Left renal pelvis (tissue), 4 donors: ENCODE measurements at places on chromosomes 11 and 22.

DNA sequence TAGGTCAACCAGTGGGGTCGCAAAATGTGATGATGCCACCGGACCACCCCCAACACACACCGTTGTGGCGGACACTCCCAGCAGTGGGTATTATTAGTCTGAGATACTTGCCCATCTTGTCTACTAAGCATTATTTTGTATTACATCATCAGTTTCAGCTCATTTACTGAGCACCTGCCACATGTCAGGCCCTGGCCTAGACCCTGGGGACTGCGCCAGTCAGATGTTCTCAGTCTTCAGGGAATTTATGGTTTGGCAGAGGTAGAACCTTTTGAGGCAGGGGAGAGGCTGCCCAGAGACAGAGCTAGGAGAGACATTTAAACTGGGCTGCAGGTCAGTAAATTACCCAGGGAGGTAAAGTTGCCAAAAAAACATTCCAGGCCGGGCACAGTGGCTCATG lies 43.1 kb upstream of the GCAT start:
- DNase-seq = no peak

GRCh38 chr11:130874396-130874795 lies 41.9 kb downstream of the SNX19 start:
- DNase-seq = no peak

DNA sequence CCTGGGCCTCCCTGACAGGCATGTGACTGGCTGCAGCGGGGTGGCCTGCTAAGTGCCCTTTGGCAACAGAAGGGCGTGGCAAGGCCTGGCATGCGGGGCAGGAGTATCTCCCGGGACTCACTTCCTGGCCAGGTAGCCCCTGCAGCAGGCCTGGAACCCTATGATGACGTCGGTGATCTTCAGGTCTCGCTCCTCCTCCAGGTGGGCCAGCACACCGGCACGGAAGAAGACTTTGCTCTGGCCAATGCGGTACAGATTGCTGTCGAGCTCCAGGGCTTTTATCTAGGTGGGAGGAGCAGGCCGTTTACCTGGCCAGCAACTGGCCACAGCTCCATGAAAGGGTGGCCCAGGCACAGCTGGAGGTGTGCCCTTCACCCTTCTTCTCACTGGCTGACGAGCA lies 50.9 kb downstream of the APOL1 start:
- no peak for DNase-seq

DNA sequence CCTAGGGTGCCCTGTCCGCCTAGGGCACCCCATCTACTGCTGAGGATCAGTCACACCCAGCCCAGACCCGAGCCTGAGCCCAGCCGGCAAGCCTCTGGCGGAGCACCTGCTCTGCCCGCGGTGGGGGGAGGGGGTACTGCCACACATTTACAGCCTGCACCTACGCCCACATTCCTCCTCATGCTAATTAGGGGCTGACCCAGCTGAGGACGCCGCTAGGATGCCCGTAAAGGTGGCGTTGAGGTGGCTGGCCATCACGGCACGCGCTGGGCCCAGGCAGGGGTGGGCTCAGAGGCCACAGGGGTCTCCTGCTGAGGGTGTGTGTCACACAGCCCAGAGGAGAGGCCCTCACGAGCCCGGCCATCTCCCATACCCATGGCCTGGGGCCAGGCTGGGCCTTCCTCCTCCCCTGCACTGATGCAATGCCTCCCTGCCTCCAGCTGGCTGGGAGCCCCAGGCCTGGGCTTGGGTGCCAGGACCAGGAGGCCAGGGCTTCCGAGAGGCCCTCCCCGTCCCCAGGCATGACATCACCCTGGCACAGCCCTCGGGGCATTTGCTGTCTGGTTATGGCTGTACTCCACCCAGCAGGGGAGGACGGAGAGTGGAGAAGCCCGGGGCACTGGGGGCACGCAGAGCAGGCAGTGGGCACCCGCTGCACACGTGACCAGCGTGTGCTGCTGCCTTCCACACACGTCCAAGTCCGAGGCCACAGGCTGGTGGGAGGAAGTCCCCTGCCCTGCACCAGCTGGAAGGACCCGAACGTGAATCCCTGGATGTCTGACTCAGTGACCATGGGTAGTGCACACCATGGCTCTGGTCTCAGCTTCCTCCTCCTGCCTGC lies 12.7 kb downstream of the DUSP8 start:
- no peak for DNase-seq

DNA sequence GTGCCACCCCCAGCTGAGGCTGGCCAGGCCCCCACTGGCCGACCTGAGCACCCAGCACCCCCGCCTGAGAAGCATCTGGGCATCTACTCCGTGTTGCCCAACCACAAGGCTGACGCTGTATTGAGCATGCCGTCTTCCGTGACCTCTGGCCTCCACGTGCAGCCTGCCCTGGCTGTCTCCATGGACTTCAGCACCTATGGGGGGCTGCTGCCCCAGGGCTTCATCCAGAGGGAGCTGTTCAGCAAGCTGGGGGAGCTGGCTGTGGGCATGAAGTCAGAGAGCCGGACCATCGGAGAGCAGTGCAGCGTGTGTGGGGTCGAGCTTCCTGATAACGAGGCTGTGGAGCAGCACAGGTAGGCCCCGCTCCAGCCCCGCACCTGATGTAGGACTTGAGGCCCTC lies 4.7 kb downstream of the ZBTB16 start:
- DNase-seq = no peak

GRCh38 chr11:10197091-10197490 lies 96.9 kb downstream of the SBF2 start:
- no peak for DNase-seq

- DNase-seq = no peak
Measured at GRCh38 chr11:61960532-61960931, 6.9 kb downstream of the FTH1 start.

- DNase-seq = no peak
Measured at GRCh38 chr22:25057013-25057881, 104.7 kb downstream of the KIAA1671 start.

GRCh38 chr11:64368673-64369074 lies 9.7 kb downstream of the RPS6KA4 start:
- DNase-seq = no peak
